ENCODE measurements at places on chromosomes 6 and 20.

- DNase-seq, result no peak
These were observed 85.1 kb upstream of the ESR1 start for GRCh38 chr6:151722342-151722741.

GRCh38 chr20:35344354-35344837 is 52.2 kb upstream of the FAM83C start:
- no peak for DNase-seq

DNA sequence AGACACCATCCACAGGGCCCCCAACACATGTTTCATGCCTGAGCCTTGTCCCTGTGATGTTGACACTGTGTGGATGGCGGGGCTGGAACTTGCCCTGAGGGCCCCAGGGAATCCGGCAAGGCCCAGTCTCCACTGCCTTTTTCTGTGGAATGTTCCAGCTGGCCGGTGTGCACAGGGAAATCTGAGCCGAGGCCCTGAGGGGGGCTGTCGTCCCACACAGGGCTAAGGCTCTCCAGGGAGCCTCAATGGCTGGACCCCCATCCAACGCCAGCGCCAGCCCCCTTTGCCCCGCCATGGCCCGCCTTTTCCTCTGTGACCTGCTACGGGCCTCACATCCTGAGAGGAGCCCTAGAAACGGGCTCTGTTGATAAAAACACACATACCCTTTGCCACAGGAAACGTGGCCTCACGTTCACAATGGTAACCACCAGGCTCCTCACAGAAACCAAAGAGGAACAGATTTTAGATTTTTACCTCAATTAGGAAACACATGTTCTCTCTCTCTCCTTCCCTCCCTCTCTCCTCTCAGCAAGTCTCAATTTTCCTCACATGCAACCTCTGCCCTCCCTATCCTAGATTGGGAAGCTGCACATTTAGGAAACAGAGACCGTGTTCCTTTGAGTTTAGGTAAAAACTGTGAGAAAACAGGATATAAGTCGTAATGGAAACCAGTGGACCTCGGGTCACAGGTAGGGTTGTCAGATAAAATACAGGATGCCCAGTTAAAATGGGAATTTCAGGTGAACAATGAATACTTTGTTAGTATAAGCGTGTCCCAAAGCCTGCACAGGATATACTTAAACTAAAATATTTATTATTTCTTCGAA is 13.7 kb upstream of the ZNF831 start:
- DNase-seq, result peak; percentile 88

GRCh38 chr6:155026022-155026705 is 31.0 kb downstream of the TIAM2 start:
- no peak for DNase-seq

DNA sequence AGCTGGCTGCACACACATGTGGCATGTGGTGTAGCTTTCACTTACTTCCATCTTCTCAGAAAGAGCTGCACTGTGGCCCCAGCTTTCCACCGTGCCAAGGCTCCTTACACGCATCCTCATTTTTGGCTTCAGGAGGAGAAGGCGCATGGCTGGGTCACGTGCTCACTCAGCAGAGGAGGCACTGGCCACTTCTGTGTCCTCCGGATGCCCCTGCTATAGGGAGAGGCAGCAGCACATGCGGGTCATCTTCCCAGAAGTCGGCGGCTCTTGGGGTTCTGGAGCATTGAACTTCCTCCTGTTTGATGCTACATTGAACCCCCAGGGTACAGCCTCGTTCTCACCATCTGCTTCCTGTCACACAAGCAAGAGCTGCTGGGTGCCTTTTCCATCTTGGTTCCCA is 111.3 kb downstream of the FAM120B start:
- DNase-seq, result no peak

DNA sequence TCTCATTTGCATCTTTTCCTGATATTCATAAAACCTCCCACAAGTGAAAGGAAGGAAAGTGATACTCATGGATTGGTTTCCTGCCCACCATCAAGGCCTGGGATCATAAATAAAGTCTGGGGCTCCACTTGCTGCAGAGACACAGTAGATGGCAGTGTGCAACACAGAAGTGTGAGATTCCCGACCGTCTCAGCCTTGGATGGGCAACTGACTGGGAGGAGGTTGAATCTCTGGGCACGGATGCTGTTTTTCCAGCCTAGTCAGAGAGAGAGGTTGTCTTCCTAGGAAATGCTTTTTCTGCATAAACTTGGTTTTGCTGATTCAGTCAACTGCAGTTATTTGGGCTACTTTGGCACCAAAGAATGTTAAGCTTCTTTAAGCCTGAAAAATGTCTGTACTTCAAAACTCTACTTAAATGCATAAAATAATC is 9.9 kb upstream of the RFPL4B start:
- DNase-seq, result no peak

DNA sequence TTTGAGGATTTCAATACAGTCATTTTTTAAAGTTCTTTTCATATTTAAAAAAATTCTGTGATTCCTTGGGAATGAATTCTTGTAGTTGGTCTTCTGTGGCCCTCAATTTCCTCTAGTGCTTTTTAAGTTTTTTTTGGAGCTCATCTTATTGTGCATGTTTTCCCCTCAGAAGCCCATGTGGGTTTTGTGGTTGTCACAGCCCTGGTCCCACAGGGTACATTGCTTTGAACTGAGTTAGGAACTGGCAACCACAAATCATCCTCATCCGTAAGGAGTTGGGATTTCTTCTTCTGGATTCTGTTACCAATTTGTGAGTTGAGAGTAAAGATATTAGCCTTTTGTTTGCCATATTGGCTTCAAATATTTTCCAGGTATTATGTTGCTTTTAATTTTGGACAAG is 89.9 kb downstream of the AKAP7 start:
- no peak for DNase-seq

GRCh38 chr6:75157336-75157735 is 48.5 kb downstream of the COL12A1 start:
- DNase-seq, result no peak

- DNase-seq, result no peak
These were observed 20.6 kb upstream of the CSNK2A1 start for GRCh38 chr20:564192-564591.

- DNase-seq, result no peak
These were observed 26.9 kb downstream of the CLVS2 start for GRCh38 chr6:123022975-123023374.

GRCh38 chr6:259901-260508 is 32.3 kb upstream of the DUSP22 start:
- peak; percentile 17 for DNase-seq

DNA sequence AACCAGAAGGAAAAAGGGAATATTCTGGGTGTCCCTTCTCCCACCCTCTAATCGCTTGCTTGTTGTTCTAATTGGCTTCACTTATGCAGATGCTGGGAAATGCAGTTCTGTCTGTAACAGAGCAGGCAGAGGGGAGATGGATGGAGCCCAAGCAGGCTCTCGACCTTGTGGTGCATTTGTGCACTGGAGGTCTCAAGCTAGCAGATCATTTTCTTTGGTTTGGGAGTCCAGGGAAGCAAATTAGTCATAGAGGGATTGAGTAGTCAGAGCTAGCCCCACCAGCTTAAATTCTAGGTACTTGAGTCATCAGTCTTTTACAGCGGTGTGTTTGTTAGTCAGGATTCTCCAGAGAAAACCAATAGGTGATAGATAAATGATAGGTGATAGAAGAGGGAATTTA is 234.7 kb upstream of the ECI2 start:
- no peak for DNase-seq

GRCh38 chr20:25632940-25633790 is 9.4 kb upstream of the NANP start:
- DNase-seq, result no peak

DNA sequence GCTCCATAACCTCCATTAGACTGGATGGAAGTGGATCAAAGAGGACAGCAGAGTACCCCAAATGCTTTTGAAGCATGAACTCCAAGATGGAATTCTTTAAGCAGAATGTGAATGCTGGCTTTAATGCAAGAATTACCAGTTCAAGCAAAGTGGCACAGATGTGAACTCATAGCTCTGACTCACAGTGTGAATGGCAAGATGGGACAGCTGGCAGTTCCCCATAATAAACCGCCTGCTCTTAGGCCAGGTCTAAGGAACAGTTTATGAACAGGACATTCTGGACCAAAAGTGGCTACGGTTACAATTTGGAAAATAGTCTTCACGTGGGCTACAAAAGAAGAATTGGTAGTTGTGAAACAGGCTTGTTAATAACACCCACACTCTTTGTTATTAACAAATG is 76.5 kb downstream of the SPTLC3 start:
- DNase-seq, result no peak

- DNase-seq, result no peak
These were observed 49.4 kb upstream of the RREB1 start for GRCh38 chr6:7058250-7058923.

GRCh38 chr6:162119341-162119740 is 608.2 kb downstream of the PRKN start:
- no peak for DNase-seq

DNA sequence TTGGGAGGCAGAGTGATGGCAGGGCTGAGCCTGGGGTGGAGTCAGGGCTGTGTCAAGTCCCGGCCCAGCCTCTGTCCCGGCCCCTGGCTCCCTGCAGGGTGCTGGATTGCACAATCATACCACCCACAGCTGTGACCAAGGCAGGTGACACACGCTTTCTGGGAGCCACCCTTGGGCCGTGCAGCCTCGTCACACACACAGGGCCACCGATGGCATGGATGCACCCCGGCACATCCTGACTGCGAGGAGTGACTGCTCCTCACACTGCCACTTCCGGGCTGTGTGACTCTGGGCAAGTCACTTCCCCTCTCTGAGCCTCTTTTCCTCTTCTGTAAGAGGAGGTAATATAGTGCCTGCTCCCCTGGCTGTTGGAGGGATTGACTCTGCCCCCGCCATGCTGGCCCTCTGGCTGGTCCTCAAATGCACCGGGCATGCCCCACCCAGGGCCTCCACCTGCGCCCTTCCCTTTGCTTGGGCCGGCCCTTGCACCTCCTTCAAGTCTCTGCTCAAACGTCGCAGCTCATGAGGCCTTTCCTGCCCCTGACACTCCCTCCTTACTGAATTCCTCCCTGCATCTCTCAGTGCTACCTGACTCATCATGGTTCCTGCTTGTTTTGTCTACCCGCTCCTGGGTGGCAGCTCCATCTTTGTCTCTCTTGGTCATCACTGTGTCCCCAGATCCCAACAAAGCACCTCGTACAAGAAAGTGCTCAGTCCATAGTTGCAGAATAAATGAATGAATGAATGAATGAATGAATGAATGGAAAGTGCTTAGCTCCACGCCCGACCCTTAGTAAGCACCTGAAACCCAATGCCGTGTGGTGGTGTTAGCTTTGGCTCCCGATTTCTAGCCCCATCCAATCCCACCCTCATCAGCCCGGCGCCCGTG is 93.5 kb downstream of the CEBPB start:
- DNase-seq, result no peak

GRCh38 chr20:39829256-39829655 is 859.8 kb downstream of the MAFB start:
- no peak for DNase-seq

GRCh38 chr6:11586536-11586935 is 49.0 kb downstream of the TMEM170B start:
- no peak for DNase-seq

DNA sequence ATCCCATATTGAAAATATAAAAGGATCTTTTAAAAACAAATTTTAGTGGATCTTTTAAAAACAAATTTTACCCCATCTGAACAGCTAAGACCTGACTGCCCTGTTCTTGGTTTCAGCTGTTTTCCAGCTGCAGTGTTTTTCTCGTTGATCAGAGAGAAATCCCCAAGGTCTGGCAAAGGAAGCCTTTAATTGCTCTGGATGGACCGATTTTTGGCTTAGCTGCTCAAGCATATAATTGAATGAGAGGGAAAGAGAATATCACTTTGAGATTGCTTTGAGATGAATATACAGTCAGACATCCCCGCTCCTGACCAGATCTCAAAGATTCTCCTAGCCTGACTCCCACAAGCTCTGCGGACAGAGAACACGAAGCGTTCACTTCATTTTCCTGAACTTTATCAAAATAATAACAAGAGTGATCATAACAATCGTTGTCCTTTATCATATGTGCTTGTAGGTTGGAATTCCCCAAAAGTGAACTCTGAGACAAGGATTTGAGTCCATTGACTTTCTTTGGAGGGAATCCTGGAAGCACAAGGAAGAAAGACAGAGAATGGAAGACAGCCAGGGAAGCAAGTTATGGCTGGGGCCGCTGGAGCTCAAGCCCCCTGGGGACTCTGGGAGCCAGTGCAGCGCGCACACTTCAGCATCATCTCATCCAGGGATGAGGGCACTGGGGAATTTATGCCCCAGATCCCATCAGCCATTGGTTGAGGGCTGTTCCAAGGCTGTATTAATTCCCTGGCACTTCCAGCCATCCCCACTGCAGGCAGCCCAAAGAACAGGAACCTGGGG is 101.3 kb downstream of the SNX5 start:
- no peak for DNase-seq

GRCh38 chr20:19727251-19727847 is 30.7 kb upstream of the RIN2 start:
- DNase-seq, result no peak

DNA sequence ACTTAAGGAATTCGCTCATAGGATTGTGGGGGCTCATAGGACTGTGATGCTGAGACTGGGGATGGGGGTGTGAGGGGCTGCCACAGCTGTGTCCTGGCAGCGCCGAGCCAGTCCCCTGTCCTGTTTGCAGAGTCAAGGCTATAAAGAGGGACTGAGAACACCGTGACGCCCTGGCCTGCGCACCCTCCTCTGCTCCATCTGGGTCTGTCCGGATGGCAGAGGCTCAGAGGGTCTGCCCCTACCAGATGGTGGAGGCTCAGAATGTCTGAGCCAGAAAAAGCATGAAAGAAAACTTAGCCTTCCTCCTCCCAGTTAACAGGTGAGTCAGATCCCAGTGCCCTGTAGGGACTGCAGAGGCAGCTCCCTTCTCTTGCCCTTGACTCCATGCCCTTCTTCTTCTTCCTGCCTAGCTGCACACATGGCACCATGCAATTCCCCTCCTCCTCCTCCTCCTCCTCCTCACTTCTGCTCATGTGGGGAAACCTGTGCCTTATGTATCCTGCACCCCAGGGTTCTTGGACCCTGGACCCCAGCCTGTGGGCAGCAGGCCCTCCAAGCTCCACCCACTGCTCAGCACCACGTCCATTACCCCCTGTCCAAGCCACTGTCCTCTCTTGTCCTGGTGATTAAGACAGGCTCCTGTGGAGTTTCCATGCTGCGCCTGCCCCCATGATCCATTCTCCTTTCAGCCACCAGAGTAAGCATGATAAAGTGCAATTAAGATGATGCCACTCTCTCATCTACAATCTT is 410.0 kb upstream of the SULF2 start:
- DNase-seq, result no peak

- DNase-seq, result peak; percentile 30
These were observed 89.2 kb downstream of the ARID1B start for GRCh38 chr6:156866220-156867015.

GRCh38 chr6:34560366-34561226 is 4.5 kb upstream of the SPDEF start:
- DNase-seq, result no peak

- DNase-seq, result peak; percentile 7
These were observed 56.4 kb downstream of the NRN1 start for GRCh38 chr6:5950361-5950785.

- no peak for DNase-seq
These were observed 49.2 kb downstream of the GNAS start for GRCh38 chr20:58901488-58902402.

- peak; percentile 7 for DNase-seq
These were observed at the start of gene TRIM15 for GRCh38 chr6:30163090-30163917. Gene TRIM15, plus strand, starts transcription at chr6:30163546. Its CDS starts 139 bp downstream, at chr6:30163685.
